ENCODE measurements at places on chromosomes 1 and 21.

DNA sequence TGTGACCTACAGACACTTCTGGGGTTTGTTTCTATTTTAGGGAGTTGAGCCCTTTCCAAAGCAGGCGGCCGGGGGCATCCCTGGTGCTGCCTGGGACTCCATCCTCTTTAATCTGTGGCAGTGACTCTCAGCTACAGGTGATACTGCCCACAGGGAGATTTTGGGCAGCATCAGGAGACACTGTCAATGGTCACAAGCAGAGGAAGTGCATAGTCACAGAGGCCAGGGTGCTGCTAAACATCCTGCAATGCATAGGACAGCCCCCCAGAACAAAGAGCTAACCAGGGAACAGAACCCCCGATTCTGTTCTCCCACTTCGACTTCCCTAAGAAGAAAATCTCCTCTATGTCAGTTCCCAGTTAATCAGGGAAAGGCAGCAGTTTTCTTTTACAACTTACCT, 66.2 kb downstream of the TEX35 start:
- DNase-seq = no peak

DNA sequence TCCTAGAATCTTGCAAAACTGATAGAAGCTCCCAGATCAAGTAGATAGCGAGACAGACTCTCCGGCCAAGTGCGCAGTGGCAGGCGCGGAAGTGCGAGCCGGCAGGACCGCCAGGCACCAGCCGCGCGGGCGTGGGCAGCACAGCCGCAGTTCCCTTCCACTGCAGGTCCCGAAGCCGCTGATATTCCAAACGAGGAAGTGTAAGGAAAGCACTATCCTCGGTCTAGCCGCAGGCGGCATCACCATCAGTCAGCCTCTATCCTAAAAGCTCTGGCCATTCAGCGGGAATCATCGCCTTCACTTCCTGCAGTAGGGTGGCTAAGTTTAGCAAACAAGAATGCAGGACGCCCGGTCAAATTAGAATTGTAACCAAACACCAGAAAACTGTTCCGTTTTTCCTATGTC, 710 bp downstream of the GLRX2 start:
- DNase-seq = no peak

DNA sequence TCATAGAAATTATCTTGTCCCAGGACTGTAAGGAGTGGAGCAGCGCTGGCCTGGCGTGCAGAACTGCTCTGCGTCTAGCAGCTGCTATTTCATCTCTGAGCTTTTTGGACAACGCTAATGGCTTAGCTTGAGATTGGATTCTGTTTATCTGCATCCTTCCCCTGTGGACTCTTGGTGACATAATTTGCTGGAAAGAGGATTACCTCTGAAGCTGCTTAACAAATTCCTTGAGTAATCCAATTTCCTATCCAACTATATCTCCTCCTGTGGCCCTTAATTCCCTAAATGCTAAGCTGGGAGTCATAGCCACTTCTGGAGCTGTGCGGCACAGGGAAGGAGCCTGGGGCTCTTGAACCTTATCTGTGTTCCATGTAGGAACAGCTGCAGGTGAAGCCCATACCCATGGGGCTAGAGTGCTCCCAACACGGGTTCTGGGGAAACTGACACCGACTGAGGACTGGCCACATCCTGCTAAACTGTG, 43.2 kb downstream of the IL6R start:
- DNase-seq = no peak

DNA sequence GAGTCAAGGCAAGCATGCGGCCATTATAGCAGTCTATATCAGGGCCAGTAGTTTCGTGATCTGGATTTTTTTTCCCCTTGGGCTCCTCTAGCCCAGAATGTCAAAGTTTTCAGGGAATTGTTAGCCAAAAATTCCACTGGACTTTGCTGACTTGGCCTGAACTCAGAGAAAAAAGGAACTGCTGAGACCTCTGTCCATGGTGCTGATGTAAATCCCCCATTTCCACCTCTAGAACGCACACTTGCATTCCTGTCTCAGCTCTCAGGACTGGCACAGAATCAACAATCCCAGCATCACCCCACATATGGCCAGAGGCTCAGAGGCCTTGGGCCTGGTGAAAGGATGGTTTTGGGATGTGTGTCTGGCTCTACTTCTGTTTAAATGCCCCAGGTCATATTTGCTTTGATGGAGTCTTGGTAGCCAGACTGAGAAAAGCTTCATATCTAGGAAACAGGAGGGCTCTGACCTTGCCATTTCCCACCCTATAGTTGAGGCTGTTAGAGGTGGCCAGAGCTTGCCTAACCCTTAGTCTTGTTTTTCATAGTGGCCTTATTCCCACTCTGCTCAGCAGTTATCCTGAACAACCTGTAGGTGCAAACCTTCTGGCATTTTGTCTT, 16.9 kb upstream of the EFCAB14 start:
- DNase-seq = no peak

- no peak for DNase-seq
These were observed 97.4 kb upstream of the BMP8A start for GRCh38 chr1:39394059-39394458.

- DNase-seq = no peak
These were observed 32.0 kb downstream of the SLC45A1 start for GRCh38 chr1:8349961-8350360.

- DNase-seq = no peak
These were observed 3.1 kb downstream of the KCTD3 start for GRCh38 chr1:215569986-215570824.

DNA sequence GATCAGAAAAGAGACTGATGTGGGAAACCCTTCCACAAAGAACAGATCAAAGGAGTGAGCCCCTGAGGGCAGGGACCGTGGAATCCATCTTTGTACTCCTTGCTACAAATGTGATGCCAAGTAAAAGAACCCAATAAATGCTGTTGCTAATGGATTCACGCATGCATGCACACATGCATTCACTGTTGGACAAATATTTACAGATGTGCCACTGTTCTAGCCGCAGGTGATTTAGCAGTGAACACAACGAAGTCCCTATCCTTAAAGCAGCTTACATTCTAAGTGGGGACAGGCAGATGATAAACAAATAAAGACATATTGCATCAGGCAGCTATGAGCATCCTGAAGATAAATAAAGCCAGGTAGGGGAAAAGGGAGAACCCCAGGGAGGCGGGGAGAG, 67.8 kb downstream of the ITPKB start:
- DNase-seq = no peak

DNA sequence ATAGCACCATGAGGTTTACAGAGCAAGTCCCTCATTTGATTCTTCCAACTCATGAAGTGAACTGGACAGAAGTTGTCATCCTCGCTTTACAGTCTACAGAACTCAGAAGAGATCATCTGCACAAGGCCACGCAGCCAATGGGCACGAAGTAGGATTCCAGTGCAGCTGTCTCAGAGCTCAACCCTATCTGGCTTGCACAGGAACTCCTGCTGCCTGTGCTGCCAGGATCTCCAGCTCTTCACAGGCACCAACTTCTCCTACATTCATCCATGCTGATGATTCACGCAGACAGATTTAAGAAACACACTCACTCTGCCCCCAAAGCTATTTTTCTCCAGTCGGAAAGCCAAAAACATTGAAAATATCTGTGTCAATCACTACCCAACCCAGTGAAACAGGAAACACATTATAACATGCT, 157.0 kb downstream of the RERE start:
- DNase-seq = no peak

GRCh38 chr1:22320587-22321344, 130.9 kb upstream of the ZBTB40 start:
- no peak for DNase-seq

DNA sequence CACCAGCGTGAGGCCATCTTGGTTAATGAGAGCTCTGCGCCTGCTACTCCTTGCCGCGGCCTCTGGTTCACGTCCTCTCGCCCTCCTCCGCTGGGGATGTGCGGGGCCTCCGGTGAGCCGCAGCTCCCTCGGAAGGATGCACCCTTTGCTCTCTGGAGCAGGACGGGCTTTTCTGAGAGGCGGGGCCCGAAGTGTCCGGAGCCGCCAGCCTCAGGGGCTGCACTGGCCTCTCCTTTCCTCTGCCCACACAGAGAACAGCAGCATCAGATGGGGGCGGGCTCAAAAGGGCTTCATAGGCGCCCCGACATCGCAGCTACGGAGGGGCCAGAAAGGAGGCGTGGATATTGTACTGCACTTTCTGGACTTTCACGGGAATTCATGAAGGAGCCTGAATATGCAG, 284.7 kb downstream of the CAMTA1 start:
- DNase-seq = no peak

DNA sequence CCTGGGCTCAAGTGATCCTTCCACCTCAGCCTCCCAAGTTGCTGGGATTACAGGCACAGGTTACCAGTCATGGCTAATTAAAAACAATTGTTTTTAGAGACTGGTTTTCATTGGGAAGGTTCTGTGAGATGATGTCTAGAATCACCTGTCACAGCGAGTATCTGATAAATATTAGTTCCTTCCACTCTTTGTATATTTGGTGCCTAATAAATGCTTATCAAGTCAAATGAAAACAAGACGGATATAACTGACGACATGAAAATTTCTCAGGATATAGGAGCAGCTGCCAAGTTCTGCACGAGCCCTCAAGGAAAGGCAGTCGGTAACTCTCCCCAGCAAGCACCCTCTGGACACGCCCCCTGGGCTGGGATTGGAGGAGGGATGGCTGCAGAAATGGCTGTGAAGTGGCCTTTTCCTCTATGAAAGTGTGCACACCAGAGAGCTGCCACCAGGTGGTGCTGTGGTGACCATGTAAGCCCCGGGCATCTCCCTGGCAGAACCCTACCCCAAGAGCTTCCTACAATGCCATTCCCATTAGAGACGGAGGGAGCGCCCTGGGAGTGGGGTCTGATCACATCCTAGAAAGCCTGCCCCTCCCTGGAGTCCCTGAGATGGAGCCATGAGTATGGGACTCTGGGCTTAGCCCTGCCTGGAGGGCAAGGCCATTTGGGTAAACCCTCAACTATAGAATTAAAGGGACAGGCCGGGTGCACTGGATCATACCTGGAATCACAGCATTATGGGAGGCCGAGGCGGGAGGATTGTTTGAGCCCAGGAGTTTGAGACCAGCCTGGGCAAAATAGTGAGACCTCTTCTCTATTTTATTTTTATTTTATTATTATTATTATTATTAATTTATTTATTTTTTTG, 50.9 kb downstream of the HTR6 start:
- peak; percentile 94 for DNase-seq

DNA sequence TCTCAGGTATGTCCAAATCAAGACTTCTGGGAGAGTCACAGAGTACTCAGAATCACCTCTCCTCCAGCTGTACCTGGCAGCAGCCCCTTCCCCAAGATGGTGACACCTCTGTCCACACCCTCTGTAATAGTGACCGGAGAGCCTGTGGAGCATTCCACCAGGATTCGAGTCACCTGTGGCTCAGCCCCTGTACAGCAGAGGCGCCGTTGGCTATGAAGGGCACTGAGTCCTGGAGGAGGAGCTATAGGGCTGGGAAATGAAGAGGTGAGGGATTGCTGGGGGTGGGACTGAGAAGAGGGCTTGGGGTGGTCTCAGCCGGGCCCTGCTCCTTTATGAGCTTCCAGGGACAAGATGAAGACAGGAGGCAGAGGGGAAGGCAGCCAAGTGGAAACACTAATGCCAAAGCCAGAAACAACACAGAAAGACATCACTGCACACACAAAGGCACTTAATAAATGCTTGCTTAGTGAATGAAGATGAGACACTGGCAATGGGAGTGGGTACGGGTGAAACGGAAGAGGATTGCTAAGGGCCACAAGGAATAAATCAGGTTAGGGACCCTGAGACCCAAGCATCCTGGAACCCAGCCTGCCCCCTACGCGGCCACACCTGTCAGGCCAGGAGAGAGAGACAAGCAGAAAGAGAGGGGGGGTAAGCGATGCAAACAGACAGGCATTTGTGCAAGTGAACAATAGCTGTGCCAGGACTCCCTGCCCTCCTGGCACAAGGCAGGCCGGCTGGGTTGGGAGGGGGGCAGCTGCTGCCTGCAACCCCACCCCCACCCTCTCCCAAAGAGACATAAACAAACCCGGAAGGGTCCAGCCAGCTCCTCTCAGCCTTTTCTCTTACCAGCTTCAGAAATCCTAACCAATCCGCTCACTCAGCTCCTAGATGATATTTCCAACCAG, 3.9 kb downstream of the ARHGEF2 start:
- no peak for DNase-seq

- DNase-seq = no peak
These were observed 58.7 kb downstream of the STUM start for GRCh38 chr1:226607268-226607660.

- DNase-seq = no peak
These were observed 180.2 kb downstream of the C1orf21 start for GRCh38 chr1:184567009-184567408.

All from omental fat pad (tissue), 4 donors.